Osteocyte (in vitro differentiated cells): ENCODE measurements at places on chromosomes 16 and 17. TPM values are rescaled to one million over a fixed set of nuclear protein-coding genes. Genes with fewer than 3 reads are reported as not detected.

The SEC14L5 gene
- total RNA-seq, result not detected in 2 replicates

The GNAO1 gene
- total RNA-seq, result 0.56 and 0.65 TPM in 2 replicates

GRCh38 chr16:31182391-31182790 lies 2.5 kb downstream of the FUS start:
- DNase-seq, result no peak

- no peak for DNase-seq
These were observed 203.4 kb downstream of the SHISA9 start for GRCh38 chr16:13104772-13105171.
